ENCODE measurements at places on chromosomes 6 and 20. TPM values are rescaled to one million over a fixed set of nuclear protein-coding genes. Genes with fewer than 3 reads are reported as not detected.

SMLR1 gene
- polyA plus RNA-seq: 48.7 TPM

DNA sequence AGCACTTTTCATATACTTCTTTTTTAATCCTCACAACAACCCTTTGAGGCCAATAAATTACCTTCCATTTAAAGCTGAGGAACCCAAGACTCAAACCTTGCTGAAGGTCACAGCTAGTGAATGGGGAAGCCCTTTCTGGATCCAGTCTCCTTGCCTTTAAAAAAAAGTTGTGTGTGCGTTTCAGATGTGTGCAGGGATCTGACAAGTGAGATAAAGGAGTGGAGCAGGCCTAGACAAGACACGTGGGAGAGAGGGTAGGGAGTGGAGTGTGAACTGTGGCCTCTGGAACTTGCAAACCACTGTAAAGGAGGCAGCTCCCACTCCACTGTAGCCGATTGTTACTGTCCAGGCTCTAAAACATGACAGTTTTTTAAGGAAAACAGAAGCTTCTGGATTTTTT lies 1.9 kb downstream of the KLHL32 start:
- peak overlapping the region; percentile 49 for H3K27ac ChIP-seq
- peak; percentile 68 for DNase-seq
- no peak overlapping the region for H3K4me3 ChIP-seq
- peaks cover 4% of the 10 kb centered on the region for H3K4me1 ChIP-seq

GRCh38 chr20:12597551-12597950 lies 411.2 kb upstream of the SPTLC3 start:
- H3K4me1 ChIP-seq: no peaks in the 10 kb centered on the region
- no peak overlapping the region for H3K4me3 ChIP-seq
- no peak for DNase-seq
- H3K27ac ChIP-seq: no peak overlapping the region

ITPR3 gene
- polyA plus RNA-seq: 49.6 TPM

DNA sequence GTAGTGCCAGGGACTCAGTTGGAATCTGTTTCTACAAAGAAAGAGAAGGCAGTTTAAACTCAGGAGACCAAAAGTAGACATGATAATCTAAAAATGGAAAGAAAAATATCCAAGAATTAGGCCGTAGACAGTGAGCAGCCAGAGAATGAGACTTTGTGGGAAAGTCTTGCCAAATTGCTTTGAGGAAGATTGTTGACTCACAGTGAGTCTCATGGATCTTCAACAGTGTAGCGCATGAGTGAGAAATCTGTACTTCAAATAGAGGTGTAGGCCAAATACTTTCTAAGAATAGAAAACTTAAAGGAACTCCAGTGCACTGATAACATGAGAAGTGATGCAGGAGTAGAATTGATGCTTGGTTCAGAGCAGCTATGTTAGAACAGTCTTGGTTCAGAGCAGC lies 284.5 kb downstream of the HTR1B start:
- H3K27me3 ChIP-seq: no peaks in the 10 kb centered on the region
- no peaks in the 10 kb centered on the region for H3K36me3 ChIP-seq
- no peak for DNase-seq

DNA sequence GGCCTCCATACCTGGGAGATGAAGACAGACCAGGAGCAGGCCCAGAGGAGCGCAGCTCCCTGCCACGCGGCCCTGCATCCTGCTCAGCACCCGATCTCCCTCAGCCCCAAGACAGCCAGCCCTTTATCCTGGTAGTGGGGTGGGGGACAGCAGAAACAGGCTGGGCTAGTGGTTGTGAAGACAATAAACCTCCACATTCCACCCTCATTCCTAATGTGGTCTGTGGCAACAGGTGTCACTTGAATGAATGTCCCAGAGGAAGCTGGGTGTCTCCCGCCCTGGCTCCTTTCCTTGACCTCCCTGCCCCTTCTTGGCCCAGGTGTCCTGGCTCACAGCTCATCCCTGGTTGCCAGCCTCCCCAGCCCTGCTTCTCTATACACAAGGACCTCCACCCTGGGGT lies at the start of gene C6orf15:
Gene C6orf15, minus strand, starts transcription at position 98 of the 400 bp plus-strand sequence. Its CDS starts 20 bp downstream, at position 78.
- no peak for DNase-seq
- H3K4me3 ChIP-seq: no peak within 1 kb of the TSS
- H3K4me1 ChIP-seq: no peaks in the 10 kb centered on the region
- no peak within 1 kb of the TSS for H3K27ac ChIP-seq

DNA sequence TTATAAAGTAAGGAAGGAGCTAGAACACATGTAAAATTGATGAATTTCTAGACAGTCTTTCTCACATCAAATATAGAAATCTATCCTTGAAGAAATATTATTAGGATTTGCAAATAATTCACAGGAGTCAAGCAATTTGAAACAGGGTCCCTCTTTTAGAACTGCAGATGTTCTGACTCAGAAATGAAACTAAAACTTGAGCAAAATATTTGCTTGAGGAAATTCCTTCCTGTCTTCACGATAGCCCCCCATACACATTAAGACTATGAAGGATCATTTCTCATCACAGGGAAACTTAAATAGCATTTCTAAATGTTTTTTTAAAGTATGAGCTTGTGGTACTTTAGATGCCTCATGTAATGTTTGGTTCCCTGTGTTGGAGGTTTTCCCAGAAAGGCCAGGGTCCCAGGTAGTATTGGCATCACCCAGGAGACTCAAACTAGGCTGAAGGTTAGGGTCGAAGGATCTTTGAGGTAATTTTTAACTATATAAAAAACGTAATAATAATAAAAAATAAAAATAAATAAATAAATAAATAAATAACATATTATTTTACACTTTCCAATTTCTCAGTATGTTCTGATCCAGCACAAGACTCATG lies 144.0 kb upstream of the TBX18 start:
- H3K27ac ChIP-seq: no peak overlapping the region
- H3K4me3 ChIP-seq: no peak overlapping the region
- H3K4me1 ChIP-seq: peaks cover 3% of the 10 kb centered on the region
- DNase-seq: no peak

IL17F gene
- 0.55 TPM for polyA plus RNA-seq

CRISP2 gene
- 0.34 TPM for polyA plus RNA-seq

DNA sequence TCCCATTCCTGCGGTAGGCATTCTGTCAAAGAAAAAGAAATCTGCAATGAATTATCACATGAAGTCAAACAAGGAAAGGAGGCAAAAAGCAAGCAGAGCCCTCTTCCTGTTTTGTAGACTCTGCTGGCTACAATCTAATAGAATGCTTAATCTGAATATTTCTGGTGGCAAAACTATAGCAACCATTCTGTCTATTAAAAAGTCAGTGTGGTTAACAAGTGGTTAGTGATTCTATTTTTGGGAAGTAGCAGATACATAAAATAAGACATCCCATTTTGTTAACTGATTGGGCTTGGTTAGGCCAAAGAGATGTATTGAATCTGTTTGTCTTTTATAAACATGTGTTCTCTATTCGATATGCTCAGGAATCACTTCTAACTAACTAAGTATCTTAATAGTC lies 442.3 kb downstream of the CDC5L start:
- H3K4me3 ChIP-seq: no peak overlapping the region
- no peaks in the 10 kb centered on the region for H3K36me3 ChIP-seq
- DNase-seq: no peak
- H3K27ac ChIP-seq: no peak overlapping the region
- no peaks in the 10 kb centered on the region for H3K27me3 ChIP-seq

DNA sequence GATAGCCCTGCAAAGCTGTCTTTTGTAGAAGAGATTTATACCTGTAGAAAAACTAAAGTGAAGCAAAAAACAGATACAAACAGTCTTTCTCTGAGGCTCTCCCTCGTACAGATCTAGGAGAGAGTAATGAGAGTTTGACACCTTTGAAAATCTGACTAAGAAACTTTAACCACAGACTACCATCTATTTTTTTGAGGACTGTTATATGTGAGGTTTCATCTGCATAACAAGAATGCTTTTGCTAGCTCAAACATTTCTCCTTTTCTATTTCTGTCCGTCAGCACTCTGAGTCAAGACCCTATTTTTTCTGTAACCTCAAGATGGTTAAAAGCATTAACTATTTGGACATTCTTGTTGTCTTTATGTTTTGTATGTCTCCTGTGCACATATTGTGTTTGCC lies 193.0 kb downstream of the BTBD3 start:
- H3K4me1 ChIP-seq: no peaks in the 10 kb centered on the region
- no peak for DNase-seq
- H3K36me3 ChIP-seq: no peaks in the 10 kb centered on the region
- no peak overlapping the region for H3K4me3 ChIP-seq
- no peaks in the 10 kb centered on the region for H3K27me3 ChIP-seq
- H3K27ac ChIP-seq: no peak overlapping the region

DNA sequence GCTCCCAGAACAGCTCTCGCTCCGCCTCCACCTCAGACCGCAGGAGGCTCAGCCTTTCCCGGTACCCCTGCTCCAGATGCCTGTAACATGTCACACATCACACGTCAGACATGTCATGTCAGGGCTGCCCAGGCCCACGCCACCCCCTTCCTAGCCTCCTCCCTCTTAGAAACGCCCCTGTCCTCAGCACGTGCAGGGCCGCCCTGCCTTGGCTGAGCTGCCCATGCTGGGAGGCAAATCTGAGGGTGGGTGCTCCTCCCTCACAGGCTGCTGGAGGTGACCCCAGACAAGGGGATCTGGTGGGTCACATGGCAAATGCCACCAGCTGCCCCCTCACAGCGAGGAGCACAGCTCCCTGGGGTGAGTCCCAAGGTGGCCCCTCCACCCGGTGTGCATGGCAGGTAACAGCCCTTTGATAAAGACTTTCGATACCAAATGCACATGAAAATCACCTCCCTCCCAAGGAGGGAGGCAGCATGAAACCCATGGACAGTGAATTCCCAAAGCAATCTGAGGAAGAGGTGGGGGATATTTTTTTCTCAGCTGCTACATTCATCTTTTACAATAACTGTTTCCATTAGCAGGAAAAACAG lies 84.1 kb downstream of the GINS1 start:
- H3K27ac ChIP-seq: no peak overlapping the region
- peaks cover 33% of the 10 kb centered on the region for H3K36me3 ChIP-seq
- no peaks in the 10 kb centered on the region for H3K27me3 ChIP-seq
- no peaks in the 10 kb centered on the region for H3K4me1 ChIP-seq

GRCh38 chr20:22763257-22763906 lies 179.0 kb upstream of the FOXA2 start:
- H3K4me1 ChIP-seq: no peaks in the 10 kb centered on the region
- DNase-seq: no peak
- peaks cover 4% of the 10 kb centered on the region for H3K27me3 ChIP-seq
- no peak overlapping the region for H3K27ac ChIP-seq

DNA sequence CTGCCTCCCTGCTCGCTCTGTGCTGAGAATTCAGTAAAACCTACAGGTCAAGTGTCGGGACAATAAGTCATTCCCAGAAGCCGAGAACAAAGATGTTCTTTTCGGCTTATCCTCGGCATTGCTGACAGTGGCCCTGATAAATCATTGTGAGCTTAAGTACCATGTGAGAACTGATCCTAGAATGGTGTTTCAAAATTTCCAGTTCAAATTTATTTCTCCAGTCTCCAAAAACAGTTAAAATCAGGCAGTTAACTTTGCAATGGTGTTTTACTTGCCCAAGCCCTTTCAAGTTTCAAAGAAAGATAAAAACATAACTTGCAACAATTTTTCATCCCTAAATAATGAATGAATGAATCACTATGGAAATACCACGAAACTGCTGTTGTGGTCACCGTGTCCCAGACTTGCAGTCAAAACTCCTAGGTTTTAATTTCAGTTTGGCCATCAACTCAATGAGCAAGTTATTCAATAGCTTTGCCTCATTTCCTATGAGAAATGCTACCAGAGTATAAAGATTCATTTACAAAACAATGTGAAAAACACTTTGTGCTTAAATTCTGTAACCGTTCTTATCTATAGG lies 4.3 kb downstream of the ATP5F1E start:
- no peaks in the 10 kb centered on the region for H3K27me3 ChIP-seq
- H3K4me1 ChIP-seq: peaks cover 8% of the 10 kb centered on the region

GTSF1L gene
- not detected for polyA plus RNA-seq

DNA sequence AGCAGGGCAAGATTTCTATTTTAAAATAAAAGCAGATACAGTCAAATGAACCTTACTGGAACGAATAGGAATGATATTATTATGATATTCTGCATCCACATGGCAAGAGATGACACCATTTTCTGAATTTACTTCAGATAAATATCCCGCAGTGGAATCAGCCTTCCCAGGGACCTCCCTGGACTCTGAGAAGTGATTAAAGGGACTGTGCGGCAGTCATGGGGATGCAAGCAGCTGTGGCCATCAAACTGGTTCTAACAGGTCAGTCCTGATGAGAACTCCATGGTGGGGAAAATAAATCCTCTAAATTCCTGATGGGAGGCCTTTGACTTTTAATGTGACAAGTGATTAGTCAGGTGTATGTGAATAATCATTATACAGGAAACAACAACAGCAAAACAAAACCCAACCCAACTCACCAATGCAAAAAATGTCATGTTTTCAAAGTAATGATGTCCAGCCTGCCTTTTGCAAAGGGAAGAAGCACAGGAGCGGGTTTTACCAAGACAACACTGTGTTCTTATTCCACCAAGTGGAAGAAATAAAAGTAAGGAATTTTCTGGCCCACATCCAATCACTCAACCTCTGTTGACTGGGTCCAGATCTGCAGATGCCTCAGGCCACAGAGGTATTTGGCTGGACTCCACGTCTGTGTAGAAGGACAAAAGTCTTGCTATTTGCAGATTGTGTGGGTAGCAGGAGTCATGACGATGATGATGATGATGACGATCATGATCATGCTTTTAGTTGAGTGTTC lies 61.9 kb upstream of the CITED2 start:
- no peaks in the 10 kb centered on the region for H3K36me3 ChIP-seq
- H3K4me1 ChIP-seq: peaks cover 4% of the 10 kb centered on the region
- no peaks in the 10 kb centered on the region for H3K27me3 ChIP-seq

TMEM170B gene
- 4.7 TPM for polyA plus RNA-seq

CAP2 gene
- polyA plus RNA-seq: 11.2 TPM

SYCP2 gene
- polyA plus RNA-seq: 4.2 TPM

DNA sequence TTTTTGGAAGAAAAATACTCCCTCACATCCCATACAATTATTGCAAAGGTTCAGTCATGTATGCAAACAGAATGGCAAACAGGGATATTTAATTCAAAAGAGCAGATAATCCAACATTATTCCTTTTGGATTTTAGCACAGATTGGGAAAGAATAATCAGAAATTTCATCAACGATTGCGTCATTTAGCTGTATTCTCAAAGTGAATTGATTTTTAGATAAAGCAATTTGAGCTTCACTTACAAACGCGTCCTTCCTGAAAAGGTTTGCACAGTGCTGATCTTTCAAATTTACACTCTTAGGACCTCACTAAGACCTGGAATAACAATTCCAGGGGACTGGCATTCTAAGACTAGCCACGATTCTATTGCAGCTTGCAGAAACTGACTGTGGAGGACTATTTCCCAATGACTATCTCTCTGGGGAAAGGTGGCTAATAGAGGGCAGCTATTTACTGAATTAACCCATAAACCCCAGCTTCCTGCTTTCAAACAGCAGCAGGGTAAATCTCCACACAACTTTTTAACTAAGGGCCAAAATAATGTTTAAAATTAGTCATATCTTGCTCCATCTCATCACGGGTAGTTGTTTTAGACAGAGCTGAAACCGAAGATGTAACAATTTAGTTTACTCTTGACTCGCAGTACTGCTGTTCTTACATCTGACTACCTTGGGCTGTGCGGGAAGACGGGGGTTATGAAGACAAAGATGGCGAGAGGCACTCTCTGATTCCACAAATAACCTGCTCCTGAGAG lies 131.2 kb upstream of the FAM184A start:
- no peak overlapping the region for H3K4me3 ChIP-seq
- no peaks in the 10 kb centered on the region for H3K27me3 ChIP-seq
- no peak for DNase-seq
- H3K4me1 ChIP-seq: no peaks in the 10 kb centered on the region
- H3K36me3 ChIP-seq: peaks cover 5% of the 10 kb centered on the region
- no peak overlapping the region for H3K27ac ChIP-seq
